Naive thymus-derived CD8-positive, alpha-beta T cell (primary cell): ENCODE measurements at places on chromosomes 13 and 19.

DNA sequence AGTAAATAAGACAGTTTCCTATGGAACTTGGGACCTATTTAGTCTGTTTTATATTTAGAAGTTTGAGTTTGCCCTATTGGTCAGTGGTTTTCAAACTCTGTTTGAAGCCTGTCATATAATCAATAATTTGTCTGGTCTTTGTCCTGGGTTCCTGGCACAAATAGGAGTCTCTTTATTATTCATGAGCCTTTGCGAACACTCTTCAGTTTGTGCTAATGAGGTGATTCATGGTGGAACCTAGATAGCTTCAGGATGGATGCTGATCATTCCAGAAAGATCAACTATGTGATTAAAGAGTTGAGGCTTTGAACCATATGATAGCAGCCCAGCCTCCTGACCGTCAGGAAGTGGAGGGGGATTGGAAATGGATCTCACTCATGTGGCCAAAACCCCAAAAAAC is 10.0 kb upstream of the VWA8 start:
- no peak for DNase-seq

DNA sequence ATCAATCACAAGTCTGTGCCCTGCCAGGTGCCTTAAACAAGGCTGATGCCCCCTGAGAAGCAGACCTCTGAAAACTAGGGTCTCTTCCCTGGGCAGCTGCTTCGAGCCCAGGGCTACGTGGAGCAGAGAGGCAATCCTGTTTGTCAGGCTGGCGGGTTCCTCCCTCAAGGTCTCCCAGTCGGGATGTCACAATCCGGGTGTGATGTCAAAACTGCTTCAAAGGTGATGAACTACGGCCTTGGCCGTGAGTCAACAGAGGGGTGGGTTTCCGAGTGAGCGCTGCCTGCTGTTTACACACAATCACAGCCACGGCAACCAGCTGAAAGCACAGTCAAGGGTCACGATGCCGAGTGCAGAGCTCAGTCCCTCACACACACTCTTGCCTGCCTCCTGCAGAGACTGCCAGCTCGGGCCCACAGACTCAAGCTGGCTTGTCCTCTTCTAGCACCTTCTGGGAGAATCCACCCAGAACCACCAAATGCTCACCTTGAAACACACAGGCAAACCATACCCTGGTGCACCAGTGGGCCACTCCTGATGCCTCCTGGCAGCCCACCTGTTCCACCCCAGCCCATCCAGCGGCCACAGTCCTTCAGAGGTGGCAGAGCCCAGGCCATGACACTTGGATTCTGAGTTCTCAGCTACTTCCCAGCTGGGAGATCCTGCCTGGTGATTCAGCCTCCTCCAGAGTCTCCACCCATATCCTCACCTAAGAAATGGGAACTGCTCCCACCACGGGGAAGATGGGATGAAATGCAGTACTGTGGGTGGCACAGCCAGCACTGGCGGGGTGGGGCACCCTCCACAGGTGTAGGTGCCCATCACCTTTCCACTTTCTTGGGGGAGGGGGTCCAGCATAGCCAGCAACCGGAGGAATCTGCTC is 6.8 kb downstream of the ELL start:
- DNase-seq, result no peak

DNA sequence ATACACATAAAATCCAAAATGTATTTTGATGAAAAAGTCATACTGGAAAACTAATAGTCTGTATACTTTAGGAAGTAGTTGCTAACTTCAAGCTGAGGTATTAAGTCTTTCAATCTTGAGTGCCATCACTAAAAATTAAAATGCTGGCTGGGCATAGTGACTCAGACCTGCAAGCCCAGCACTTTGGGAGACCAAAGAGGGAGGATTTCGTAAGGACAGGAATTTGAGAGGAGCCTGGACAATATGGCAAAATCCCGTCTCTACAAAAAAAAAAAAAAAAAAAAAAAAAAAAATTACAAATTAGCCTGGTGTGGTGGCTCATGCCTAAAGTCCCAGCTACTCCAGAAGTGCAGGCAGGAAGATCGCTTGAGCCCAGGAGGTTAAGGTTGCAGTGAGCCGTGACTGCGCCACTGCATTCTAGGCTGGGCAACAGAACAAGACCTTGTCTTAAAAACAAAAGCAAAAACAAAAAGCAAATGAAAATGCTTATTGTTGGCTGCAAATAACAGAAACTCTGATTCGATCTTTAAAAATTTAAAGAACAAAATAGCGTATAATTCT is 1994.2 kb upstream of the PCDH20 start:
- DNase-seq, result no peak

DNA sequence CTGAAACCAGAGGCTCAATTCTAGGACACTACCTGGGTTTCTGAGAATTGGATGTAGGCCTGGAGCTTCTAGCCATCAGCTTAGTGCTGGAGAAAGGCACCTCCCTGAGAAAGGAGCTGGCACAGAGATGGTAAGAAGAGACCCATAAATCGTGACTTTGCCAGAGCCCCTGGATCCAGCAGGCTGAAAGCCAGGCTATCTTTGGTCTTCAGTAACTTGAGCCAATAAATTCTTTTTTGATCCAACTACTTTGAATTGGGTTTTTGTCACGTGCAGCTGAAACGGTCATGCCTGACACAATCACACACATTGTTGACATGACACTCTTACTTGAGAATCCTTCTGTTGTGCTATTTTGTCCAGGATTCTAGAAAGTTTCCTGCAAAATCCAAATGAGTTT is 103.4 kb downstream of the LHFPL6 start:
- DNase-seq, result no peak

DNA sequence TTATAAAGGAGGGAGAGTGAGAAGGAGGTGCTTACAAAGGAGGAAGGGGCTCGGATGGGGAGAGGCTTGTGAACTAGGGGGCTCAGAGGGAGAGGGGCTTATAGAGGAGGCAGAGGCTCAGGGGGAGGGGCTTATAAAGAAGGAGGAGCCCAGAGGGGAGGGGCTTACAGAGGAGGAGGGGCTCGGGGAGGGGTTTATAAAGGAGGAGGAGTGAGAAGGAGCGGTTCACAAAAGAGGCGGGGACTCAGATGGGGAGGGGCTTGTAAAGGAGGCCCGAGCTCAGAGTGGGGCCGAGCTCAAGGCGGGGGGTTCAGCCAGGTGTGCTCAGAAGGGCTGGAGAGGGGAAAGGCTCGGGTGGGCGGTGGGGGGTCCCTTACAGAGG is 500 bp downstream of the SMIM24 start:
- peak; percentile 70 for DNase-seq

DNA sequence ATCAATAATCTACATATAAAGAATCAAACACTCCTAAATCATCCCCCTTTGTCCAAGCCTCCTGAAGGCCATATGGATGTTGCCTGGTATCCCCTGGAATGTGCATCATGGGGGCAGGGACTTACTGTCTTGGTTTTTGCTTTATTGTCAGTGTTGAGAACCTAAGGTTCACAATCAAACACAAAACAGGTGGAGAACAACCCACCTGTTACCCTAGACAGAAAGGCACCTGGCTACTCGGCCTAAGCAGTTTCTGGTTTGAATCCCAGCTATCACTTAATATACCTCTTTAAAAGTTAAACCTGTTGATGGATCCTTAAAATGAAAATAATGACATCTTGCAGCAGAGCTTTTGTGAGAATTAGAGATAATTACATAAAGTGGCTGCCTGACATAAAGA is 68.9 kb downstream of the DCLK1 start:
- no peak for DNase-seq

DNA sequence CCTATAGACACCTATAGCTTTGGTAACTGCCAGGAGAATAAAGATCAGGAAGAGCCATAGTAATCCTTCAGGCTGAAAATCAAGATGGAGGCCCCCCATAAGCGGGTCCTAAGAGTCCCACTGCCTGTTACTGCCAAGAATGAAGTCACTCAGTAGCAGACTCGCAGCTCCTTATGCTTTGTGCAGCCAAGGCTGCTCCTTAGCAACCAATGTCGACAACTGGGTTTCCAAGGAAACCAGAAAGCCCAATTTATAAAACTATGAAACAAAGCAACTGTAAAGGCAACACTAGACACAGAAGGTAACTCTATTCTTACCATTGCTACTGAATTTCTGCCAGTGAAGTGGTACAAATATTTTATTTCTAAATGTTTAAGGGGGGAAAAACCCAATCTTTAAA is 56.5 kb downstream of the DCLK1 start:
- DNase-seq, result no peak

DNA sequence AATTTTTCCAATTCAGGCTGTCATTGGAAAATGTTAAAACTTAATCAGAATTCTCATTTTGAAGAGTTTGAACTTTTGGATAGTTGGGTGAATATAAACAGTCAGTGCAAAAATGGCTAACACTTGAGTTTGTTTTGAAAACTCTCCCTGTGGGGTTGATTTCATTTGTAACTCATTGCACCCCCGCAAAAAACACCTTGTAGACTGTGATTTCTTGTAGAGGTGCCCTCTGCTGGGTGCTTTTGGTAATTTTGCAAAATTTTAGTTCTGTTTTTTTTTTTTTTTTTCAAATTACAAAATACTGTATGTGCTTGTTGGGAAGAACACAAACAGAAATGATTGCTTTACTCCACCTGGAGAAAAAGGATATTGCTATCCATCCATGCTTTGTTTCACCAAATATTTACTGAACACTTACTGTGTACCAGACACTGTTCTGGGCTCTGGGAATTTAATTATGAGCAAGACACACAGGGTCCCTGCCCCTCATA is 28.2 kb upstream of the GPI start:
- DNase-seq, result peak; percentile 61

DNA sequence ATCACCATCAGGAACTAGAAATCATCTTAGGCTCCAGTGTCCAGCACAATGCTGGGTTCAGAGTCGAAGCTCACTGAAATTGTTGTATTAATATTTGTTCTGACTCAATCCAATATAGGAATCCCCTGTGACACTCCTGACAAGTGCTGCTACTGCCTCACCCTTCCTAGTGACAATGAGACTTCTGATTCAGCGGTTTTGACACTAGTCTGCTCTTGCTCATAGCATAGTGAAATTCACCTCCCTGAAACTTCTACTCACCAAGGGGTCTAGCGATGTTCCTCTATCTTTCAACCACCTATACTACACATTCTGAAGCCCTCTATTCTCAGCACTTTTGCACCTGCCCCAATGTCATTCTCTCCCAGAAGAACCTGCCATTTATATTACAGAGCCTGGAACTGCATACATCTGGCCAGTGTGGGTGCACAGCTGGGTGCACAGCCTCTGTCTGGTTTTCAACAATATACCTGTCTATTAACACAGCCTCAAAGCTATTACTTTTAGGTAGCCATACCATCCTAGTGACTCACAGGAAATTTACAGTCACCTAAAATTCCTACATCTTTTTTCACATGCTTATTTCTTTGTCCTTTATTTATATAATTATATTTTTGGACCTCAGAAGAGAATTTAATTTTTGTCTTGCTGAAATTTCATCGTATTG is 88.3 kb downstream of the DOCK9 start:
- DNase-seq, result no peak

DNA sequence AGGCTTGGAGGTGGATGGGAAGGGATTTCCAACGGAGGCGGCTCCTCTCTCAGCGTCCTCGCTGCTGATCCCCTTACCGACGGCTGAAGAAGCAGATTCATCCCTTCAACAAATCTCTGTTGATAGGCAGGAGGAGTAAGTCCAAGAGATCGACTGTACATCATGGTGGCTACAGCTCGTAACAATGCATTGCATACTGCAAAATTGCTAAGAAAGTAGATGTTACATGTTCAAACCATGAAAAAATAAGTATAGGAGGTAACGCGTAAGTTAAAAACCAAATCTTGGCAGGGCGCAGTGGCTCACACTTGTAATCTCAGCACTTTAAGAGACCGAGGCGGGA is 468 bp upstream of the SLC39A3 start:
- DNase-seq, result no peak

DNA sequence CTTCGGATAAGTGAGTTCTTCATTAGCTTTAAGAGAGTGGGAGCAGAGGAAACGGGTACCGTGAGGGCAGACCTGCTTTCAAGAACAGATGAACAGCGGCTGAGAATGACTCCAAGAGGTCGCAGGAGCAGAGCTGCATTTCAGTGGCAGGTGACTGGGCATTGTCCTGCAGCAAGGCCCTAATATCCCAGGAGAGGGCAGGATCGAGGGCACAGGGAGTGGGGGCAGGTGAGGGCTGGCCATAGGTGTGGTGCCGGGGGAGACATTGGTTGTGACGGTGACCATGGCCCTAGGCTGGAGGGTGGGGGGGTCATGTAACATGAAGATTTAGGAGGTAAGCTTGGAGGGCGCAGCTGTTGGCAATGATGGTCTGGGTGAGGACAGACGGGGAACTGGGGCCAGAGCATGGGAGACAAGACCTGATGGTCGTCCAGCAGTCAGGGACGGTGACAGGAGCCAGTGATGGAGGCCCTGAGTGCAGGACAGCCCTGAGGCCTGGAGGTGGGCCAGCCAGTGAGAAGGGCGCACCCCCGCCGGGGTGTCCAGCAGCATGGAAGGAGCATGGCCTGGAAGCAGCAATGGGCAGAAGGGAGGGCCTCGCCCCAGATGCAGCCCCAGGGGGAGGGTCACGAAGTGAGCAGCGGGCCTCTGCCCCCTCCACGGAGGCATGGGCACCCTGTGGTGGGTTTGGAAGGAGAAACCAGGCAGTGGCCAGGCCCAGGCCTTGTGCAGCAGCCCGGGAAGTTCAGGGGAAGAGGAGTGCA is 29.2 kb upstream of the LAMP1 start:
- no peak for DNase-seq
